NCI-H2081 treated with DMSO at 0.1 percent for 48 hours (cell line): ENCODE measurements at places on chromosomes 13 and 19.
A peak's percentile ranks its signal among the peaks of the same experiment; 100 is the strongest.

- DNase-seq, result no peak
Measured at GRCh38 chr19:30888937-30889336, 460.3 kb downstream of the TSHZ3 start.

- no peak for DNase-seq
Measured at GRCh38 chr19:34317311-34317927, 47.6 kb upstream of the GPI start.

DNA sequence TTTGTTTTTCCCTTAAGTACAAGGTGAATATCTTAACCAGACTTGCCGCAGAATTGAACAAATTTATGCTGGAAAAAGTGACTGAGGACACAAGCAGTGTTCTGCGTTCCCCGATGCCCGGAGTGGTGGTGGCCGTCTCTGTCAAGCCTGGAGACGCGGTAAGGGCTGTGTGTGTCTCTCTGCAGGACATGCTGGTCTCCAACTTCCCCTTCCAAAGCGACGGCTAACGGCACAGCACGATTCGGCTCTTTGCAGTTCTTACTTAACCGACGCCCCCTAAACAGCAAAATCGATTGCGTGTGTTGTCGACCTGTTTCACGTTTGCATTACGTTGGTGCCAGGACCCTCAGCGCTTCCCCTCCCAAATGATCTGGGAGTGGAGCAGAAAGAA, 73.2 kb downstream of the GGACT start:
- no peak for DNase-seq

DNA sequence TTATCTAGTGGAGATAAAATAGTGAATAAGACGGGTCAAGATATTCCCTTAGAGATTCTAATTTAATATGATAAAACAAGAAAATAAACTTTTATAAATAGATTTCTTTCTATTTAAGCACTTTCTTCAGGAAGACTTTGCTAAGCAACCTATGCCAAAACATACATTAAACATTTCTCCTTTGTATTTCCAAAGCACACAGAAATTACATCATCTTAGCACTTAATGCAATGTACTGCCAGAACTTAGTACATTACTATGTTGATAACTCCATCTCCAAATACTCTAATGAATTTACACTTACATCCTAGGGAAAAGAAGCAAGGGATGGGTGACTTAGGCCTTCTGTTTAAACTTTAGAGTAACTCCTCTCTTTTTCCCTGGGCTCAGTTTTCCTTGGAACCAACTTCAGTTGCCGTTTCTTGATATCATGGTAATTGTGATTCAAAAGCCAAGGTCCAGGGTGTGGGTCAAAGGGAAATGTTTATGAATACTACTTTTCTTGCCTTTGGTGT, 322.6 kb upstream of the PCDH20 start:
- no peak for DNase-seq

- peak; percentile 5 for DNase-seq
Measured at GRCh38 chr19:50357178-50358100, 8.0 kb downstream of the NAPSA start.

- DNase-seq, result no peak
Measured at GRCh38 chr13:112078879-112079531, 12.1 kb downstream of the SOX1 start.

GRCh38 chr13:40568246-40569023, 98.0 kb downstream of the FOXO1 start:
- no peak for DNase-seq

DNA sequence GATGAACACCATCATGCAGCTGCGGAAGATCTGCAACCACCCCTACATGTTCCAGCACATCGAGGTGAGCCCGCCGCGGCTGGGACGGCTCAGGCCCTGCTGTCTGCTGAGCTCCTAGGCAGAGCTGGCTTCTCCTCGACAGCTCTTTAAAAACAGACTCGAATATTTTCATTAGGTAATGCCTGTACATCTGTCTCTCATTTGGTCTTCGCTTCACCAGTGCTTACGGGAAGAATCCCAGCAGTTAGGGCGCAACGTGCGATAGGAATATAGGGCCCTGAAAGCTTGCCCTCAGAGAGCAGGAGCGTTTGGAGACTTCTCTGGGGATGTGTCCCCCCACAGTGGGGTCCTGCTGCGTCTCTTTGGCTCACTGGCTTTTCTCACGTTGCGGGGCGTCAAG, 63.8 kb upstream of the LDLR start:
- DNase-seq, result no peak
